CD4-positive, alpha-beta T cell treated with Interleukin-15 for 4 hours (primary cell): ENCODE measurements at places on chromosomes 7 and 10.

DNA sequence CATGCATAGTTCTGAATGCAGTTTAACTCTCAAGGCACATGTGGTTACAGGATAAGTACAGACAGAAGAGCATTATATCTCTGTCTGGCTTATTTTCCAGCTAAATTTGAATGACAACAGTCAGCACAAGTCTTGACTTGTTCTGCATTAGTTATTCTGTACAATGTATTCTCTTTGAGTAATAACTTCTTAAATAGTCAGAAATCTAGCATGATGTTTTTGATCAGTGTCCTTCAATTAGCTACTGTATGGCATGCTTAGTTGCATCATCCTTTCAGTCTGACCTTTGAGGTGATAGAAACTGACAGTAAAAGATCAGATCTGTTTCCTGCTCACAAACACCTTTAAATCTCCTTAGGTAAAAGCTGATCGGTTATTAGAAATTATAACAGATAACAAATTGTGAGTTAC is 118.1 kb downstream of the ARL4A start:
- DNase-seq = no peak

- DNase-seq = no peak
Observed at GRCh38 chr10:25614652-25615051, 319.4 kb upstream of the MYO3A start.

DNA sequence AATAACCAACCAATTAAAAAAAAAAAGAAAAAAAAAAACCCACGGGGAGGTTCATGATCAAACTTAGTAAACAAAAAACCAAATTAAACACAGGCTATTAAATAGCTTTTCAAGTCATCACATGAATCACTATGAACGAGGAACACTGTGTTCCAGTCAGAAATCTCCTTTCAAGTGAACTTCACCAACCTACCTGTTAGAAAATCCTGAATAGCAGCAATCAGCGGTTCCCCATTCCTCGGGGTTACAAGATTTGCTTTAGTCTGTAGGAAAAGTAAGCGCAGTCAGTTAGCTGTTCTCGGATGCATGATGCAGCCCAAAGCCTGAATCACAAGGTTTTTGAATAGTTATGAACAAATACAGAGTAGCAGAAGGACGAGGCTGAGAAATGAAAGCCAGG is 19.0 kb downstream of the POLR3A start:
- DNase-seq = no peak

- no peak for DNase-seq
Observed at GRCh38 chr7:157616426-157616825, 279.6 kb downstream of the DNAJB6 start.

- no peak for DNase-seq
Observed at GRCh38 chr10:129914153-129914855, 49.8 kb downstream of the EBF3 start.

- DNase-seq = no peak
Observed at GRCh38 chr10:63343476-63343875, 122.3 kb downstream of the JMJD1C start.

GRCh38 chr7:49243521-49243920 is 319.2 kb downstream of the CDC14C start:
- DNase-seq = no peak

- no peak for DNase-seq
Observed at GRCh38 chr7:88480271-88480670, 173.6 kb upstream of the STEAP4 start.

- DNase-seq = no peak
Observed at GRCh38 chr10:45640941-45641340, 31.6 kb downstream of the ZFAND4 start.

GRCh38 chr10:28010821-28011220 is 11.9 kb upstream of the ODAD2 start:
- no peak for DNase-seq

DNA sequence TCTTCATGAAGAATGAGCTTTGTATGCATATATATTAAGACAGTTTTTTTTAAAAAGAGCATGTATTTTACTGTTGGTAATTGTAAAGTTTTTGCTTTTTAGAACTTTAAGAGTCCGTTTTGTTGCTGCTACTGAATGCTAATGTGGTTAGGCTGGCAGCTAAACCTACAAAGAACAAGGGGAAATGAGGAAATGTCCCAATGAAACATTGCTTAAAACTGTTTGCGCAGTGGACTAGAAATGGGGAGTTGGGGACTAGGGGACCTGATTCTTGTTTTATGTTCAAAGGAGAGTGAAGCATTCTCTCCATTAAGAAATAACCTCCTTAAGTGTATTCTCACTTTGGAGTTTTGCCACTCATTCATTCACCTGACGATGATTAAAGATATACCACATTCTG is 5.7 kb downstream of the NRF1 start:
- no peak for DNase-seq

- DNase-seq = no peak
Observed at GRCh38 chr10:119339109-119339508, 131.7 kb downstream of the GRK5 start.

GRCh38 chr7:157662981-157663716 is 326.3 kb downstream of the DNAJB6 start:
- DNase-seq = no peak

GRCh38 chr7:3294432-3295100 is 6.5 kb upstream of the SDK1 start:
- DNase-seq = no peak

GRCh38 chr10:104456802-104457542 is 103.3 kb downstream of the CFAP58 start:
- DNase-seq = no peak

GRCh38 chr7:157969995-157970394 is 617.6 kb downstream of the PTPRN2 start:
- DNase-seq = no peak

DNA sequence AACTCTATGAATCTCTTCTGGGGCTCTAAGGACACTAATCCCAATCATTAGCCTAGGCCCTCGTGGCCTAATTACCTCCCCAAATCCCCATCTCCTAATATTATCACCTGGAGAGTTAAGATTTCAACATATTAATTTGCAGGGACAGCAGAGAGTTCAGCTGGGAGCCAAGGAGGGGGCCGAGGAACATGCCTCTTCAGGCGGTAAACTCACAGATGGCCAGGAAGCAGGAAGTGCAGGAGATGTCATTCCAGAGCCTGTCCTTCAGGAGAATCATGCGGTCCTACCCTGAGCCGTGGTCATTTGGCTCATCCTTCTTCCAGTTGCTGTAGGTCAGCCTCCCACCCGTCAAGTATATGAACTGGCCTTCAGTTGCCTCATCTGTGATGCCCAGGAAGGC is 21.9 kb upstream of the SFTPA2 start:
- DNase-seq = no peak

DNA sequence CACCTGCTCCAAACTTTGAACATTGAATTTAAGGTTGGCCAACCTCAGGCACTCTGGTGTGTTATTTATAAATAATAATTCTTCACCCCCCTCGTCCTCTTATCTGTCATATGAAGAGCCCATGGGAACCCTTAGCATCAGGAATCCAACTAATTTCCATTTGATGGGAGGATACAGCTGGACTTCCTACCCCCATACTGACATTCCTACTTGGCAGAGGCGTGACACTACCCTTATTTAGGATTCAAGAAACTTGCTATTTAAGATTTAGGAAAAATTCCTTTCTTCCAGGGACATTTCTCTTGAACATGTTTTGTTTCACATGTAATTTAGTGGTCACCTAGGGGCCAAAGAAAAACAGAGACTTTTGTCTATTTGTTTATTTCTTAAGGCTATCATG is 171.9 kb upstream of the NRP1 start:
- no peak for DNase-seq

DNA sequence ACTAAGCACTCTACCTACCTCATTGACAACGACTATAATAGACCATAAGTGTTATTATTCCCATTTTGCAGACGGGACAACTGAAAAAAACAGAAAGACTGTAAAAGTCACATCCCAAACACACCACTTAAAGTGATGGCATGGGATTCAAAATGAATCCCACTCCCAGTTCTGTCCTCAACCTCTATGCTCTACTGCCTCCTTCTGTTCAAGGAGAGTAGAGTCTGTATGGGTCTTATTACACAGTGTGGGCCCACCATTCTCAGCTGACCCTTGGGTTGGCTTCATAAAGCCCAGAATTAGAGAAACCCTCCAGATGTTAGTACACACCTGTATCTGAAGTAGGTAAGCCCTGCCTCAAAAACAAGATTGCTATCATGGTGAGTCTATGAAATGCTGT is 102.2 kb downstream of the GRM8 start:
- no peak for DNase-seq

DNA sequence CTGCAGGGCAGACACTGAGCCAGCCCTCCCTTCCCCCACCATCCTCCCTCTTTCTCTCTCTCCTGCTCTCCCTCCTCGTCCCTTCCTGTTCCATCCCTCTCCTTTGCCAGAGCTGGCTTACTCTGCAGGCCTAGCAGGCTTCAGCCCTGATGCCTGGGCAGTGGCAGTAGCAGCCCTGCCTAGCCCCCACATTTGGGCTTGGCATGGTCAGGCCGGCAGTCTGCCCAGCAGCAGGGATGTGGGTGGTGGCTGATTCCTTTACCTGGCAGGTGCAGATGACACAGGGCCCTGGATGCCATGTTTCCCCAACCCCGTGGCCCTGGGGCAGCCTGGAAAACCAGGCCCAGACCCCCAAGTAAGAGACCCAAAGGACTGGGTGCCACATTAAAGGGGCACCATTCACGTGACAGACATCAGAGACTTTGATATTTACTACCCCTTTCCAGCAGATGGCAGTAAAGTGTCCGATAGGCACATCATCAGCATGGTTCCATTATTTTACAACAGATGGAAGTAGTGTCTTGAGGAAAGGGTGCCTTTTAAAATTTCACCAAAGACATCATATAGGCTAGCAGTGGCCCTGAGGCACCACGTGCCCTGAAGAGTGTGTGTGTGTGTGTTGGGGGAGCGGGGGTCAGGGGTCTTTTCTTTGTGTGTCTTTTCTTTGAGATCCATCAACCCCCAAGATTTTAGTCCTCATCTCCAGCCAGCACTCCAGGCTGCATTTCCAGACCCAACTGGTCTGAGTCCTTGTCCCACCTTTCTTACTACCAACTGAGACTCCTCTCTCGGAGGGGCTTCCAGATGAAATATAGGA is 5.9 kb downstream of the KCP start:
- peak; percentile 65 for DNase-seq

DNA sequence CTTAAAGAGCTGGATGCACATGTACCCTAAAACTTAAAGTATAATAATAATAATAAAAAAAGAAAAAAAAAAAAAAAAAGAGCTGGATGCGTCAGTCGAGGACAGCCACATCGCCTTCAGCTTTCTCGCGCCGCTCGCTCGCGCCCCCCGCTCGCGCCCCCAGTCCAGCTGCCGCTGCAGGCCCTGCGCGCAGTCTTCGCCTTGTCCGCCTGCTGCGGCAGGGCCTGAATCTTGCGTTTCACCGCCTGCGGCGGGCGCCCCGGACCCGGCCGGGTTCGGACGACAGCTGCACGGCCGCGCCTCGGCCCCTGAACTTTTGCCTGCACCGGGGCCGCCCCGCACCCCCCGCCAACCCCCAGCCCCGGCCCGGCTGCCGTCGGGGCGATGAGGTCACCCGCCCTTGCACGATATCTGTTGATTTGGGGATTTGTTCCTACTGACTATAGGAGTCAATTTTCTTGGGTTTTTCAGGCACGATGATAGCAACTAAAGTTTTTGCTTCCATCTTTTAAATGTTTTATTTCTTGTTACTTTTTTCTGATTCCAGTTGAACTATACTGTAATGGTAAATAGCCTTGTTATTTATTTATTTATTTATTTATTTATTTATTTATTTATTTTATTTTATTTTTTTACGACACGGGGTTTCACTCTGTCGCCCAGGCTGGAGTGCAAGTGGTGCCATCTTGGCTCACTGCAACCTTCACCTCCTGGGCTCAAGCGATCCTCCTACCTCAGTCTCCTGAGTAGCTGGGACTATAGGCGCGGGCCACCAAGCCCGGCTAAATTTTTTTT is 33.5 kb upstream of the CPN1 start:
- no peak for DNase-seq

DNA sequence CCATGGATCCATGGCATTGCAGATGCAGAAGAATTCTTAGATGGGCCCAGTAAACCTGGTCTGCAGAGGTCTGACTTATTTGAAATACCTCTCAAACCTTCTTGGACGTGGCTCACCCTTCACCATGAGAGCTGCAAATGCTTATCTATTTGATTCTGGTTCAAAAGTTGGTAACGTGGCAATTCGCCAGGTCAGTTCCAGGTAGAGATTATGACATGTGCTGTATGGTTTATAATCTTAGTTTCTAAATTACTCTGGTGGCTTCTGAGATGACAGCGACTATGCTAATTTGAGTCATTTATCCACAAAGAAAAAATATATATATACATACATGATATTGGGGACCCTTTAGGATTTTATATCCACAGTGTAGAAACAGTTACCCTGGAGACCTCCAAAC is 68.8 kb downstream of the NRP1 start:
- no peak for DNase-seq

DNA sequence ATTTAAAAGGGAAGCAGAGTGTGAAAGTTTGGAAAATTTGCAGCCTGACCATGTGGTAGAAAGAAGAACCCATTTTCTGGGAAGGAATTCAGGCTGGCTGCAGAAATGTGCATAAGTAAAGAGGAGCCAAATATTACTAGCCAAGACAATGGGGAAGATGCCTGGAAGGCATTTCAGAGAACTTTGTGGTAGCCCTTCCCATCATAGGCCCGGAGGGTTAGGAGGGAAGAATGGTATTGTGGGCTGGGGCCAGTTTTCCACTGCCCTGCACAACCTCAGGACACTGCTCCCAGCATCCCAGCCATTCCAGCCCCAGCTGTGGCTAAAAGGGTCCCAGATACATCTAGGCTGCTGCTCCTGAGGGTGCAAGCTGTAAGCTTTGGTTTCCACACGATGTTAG is 278.5 kb upstream of the BMPER start:
- no peak for DNase-seq

DNA sequence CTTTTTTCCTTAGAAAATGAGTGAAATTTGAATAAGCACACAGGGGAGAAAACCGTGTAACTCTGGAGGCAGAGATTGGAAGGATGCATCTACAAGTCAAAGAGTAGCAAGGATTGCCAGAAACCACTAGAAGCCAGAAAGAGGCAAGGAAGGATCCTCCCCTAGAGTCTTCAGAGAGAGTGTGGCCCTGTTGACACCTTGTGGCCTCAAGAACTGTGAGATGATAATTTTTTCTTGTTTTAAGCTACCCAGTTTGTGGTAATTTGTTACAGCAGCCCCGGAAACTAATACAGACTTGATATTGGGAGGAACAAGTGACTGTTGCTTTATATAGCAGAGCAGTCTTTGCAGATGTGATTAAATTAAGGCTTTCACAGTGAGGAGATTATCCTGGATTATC is 3.6 kb upstream of the GIMAP7 start:
- no peak for DNase-seq

GRCh38 chr7:149133028-149133710 is 7.0 kb upstream of the ZNF425 start:
- DNase-seq = no peak

- no peak for DNase-seq
Observed at GRCh38 chr10:127017541-127018297, 112.5 kb downstream of the DOCK1 start.

DNA sequence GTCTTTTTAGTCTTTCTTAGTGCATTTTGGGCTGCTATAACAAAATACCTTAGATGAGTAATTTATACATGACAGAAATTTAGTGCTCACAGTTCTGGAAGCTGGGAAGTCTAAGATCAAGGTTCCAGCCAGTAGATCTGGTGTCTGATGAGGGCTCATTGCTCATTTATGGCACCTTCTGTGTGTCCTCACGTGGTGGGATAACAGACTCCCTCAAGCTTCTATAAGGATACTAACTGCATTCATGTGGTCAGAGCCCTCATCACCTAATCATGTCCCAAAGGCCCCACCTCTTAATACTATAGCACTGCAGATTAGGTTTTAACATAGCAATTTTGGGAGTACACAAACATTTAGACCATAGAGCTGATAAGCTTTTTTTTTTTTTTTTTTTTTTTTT is 80.4 kb downstream of the ZNRF2 start:
- no peak for DNase-seq

GRCh38 chr7:144390481-144390880 is 13.0 kb downstream of the NOBOX start:
- DNase-seq = no peak
